Mucosa of gallbladder (tissue), 1 donor: ENCODE measurements at places on chromosomes 5 and 9. TPM values are rescaled to one million over a fixed set of nuclear protein-coding genes. Genes with fewer than 3 reads are reported as not detected.

GRCh38 chr5:122844136-122844909 lies 1.1 kb upstream of the SNX24 start:
- DNase-seq = peak; percentile 16

DNA sequence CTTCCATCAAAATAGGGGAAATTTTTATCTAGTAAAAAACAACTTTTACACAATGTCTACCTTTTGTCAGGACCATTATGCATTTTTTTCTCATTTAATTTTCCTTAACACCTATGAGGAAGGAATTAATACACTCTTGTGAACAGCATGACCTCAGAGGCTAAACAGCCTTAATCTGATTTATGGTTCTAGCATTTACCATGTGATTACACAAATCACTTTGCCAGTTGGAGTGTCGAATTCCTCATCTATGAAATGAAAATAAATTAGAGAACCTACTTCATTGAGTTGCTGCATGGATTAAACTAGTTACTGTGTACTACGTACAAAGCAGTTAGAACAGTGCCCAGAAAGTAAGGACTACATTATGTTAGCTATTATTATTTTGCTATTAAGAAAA lies 187.7 kb upstream of the MPDZ start:
- DNase-seq = no peak

- DNase-seq = no peak
Observed at GRCh38 chr5:8993031-8993430, 552.8 kb downstream of the SEMA5A start.

The ANKRD18A gene
- total RNA-seq = 11.8 TPM

- DNase-seq = no peak
Observed at GRCh38 chr5:135739383-135739981, 95.0 kb upstream of the SLC25A48 start.

The PCDHB11 gene
- total RNA-seq = 8.5 TPM

The RRAGA gene
- total RNA-seq = 75.8 TPM

The NR2F1-AS1 gene
- 29.5 TPM for total RNA-seq

DNA sequence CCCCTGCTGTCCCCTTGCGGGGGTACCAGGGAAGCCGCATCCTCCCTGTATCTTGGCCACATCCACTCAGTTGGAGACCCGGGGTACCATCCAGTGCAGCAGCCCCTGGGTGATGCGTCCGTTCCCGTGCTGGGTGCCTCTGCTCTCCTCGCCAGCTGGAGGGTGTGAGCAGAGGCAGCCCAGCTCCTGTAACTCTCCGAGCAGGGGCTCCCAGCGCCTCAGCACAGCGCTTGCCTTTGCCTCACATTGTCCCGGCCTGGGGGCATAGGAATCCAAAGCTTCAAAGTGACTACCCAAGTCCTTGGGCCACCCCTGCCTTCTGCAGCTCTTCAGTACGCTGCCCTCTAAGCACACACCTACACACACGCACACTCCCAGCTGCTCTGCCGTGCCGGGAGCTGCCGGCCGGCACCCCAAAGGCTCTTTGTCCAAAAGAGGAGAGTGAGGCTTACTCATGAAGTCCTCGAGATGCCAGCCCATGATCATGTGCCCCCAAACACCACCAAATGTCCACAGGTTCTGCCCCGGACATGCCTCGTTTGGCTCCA lies 733 bp downstream of the ANGPTL2 start:
- DNase-seq = no peak

- no peak for DNase-seq
Observed at GRCh38 chr5:181236471-181236870, 7.2 kb downstream of the RACK1 start.

GRCh38 chr9:127498298-127498697 lies 47.0 kb downstream of the LRSAM1 start:
- DNase-seq = no peak

DNA sequence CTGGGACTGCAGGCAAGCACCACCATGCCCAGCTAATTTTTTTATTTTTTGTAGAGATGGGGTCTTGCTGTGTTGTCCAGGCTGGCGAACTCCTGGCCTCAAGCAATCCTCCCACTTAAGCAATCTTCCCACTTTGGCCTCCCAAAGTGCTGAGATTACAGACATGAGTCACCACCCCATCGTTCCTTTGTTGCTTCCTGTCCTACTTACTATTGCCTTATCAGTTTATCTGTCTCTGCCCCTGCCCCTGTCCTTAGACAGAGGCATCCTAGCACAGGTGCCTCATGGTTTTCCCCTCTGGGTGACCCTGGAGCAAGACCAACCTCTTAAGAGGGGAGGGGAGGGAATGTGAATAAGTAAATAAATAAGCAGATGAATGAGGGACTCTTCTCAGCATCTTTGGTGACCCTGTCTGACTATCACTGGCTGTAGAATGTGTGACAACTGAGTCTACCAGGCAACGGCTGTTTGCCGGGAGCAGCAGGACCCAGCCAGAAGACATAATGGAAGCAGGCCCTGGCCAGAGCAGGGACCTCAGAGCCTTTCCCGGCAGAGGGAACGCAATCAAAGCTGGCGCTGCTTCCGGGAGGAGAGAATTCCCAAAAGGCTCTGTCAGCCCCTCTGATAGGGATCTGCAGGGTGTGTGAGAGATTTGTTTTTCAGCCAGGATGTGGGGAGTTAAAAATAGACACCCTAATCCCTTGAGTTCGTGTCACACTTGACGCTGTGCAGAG lies 43.8 kb upstream of the DAB2IP start:
- DNase-seq = no peak

GRCh38 chr5:123776761-123777160 lies 264.8 kb downstream of the CSNK1G3 start:
- DNase-seq = no peak

GRCh38 chr5:157271740-157272271 lies 5.9 kb downstream of the CYFIP2 start:
- peak; percentile 50 for DNase-seq

The UNC13B gene
- 59.1 TPM for total RNA-seq

The FGF1 gene
- 0.98 TPM for total RNA-seq

- no peak for DNase-seq
Observed at GRCh38 chr5:178328826-178329730, 96.5 kb upstream of the PHYKPL start.

DNA sequence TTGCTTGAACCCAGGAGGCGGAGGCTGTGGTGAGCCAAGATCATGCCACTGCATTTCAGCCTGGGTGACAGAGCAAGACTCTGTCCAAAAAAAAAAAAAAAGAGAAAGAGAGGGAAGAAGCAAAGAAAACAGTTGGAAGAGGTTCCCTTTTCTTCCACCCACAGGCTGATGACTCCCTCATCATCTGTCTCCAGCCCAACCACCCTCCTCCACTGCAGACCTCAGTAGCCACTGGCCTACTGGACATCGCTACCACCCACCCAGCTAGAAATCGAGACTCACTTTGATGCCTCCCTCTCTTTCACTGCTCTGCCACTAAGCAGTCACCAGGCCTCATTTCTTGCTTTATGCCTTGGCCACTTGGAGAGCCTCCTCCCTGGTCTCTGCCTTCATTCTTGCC lies 71.2 kb downstream of the NIPSNAP3B start:
- no peak for DNase-seq

The GDF9 gene
- total RNA-seq = 0.09 TPM

GRCh38 chr5:142769251-142769792 lies 855 bp upstream of the ARHGAP26 start:
- no peak for DNase-seq

DNA sequence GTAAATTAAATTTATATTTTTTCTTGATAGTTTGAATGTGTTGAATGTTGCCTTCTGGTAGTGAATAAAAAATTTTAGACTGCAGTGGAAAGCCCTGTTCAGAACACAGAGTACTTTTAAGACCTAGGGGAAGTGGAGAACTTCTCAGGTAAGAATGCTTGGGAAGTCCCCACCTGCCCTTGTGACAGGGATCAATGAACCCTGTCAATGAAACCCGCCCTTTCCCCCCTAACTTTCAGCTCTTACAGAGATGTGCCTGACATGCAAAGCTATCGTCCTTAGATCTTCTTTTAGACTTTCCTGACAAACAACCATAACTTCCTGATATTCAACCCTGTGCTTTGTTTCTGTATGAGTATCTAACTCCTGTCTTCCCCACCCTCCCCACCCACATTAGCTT lies 562.7 kb downstream of the TLE4 start:
- DNase-seq = no peak

DNA sequence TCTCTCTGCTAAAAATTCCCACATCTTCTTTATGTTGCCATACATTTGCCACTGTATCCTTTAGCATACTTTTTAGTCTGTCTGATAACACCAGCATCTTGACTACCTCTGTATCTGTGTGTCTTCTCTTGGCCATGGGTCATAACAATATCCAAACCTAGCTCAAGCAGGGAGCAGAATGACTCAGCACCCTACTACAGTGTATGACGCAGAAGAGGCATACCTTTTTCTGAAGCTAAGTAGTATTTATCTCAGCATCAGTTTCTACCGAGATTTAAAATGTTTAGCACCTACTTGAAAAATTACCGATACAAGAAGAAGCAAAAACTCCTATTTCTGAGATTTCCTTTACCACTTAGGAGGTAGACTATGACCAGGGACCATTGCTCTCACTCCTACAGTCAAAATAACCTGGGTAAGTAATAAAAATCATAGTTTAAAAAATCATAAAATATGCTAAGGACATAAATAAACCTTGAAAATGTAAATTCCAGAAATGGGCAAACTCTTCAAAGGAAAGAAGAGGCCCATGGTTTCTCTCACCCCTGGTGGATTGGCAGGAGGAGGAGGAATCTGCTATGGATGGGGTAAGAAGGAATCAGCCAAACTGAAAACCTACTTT lies 286.5 kb downstream of the MAST4 start:
- DNase-seq = no peak

DNA sequence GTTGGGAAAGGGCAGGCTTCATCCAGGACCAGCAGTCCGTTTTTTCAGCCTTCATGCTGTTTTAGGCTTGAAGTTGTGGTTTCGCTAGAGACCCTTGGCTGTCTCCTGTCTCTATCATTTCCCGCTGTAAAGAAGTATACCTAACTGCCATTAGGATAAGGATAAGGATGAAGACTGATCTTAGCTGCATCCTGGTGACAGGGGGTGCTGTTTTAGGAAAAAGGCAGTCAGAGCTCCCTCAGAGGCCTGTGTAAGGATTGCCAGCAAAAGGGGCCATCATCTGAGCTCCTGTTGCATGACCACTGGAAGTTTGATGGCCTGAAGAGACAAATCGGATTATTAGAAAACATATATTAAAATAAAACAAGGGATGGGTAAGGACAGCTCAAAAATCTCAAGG lies 64.8 kb upstream of the FGF10 start:
- DNase-seq = no peak

The SLC24A2 gene
- total RNA-seq = 0.06 TPM

The ROR2 gene
- 21.5 TPM for total RNA-seq

DNA sequence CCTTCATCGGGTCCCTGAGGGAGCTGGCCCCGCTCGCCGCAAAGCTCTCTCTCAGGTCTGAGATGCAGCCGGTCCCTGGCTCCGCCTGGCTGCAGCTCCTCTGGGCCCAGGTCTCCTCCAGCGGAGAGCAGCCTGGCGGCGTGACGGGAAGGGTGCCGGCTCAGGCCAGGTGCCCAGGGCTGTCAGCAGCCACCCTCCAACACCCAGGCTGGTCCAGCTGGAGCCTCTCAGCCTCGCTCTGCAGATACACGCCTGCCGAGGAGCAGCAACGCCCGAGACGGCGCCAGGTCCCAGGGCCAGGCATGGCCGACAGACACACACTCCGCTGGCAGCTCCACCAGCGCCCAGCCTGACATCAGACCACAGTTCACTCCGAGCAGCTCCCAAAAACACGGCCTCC lies 25.6 kb downstream of the FAM163B start:
- DNase-seq = peak; percentile 40

- no peak for DNase-seq
Observed at GRCh38 chr5:67020096-67020615, 176.4 kb downstream of the CD180 start.

DNA sequence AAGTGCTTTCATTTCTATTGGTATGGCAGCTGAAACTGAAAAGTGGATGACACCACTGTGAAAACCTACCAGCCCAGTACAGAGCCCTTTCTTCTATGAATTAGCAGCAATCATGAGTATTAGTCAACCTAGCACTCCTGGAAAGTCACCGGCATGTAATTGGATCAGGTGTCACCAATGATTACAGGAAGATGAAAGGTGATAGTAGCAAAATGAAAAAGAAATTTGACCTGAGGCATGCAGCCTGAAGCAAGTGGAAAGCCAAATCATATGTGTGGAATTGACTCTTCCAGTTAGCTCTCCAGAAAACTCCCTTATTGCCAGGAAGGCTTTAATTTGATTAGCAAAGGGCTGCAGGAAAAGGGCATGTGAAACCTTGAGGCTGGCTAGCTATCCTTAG lies 81.2 kb upstream of the NAA35 start:
- no peak for DNase-seq

The PCDHB8 gene
- 1.8 TPM for total RNA-seq

- DNase-seq = no peak
Observed at GRCh38 chr5:68232277-68232676, 16.7 kb downstream of the PIK3R1 start.

GRCh38 chr9:84499969-84500582 lies 159.5 kb upstream of the SLC28A3 start:
- no peak for DNase-seq

DNA sequence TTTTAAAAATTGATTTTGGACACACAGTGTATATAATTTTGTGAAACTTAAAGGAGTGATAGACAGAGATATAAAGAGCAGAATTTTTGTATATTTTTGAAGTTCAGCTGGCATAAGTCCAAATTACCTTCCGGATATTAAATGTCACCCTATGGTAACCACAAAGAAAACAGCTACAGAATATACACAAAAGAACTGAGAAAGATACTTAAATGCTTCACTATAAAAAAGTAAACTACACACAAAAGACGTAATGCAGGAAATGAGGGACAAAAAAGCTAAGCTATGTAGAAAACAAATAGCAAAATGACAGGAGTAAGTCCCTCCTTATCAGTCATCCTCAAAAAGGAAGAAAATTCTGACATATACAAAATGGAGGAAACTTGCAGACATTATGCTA lies 29.4 kb downstream of the HACD4 start:
- DNase-seq = no peak

The PCAT7 gene
- total RNA-seq = 0.17 TPM

DNA sequence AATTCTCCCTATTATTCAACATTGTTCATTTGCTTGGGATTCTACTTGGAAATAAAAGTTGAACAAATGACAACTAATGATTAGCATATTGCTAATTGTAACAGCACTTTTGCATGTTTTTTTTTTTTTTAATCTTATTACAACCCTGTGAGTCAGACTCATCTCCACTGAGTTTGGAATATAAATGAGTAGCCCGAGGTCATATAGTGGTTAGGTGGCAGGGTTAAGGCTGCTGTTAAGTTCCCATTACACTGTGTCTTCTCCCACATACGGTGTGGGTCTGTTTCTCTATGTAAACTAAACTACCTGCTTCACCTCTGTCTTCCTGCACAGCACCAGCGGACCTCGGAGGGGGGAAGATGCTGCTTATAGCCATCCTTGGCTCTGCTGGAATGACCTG lies 92.4 kb downstream of the EQTN start:
- DNase-seq = no peak

The TPPP gene
- 9.9 TPM for total RNA-seq

GRCh38 chr5:165783024-165783423 lies 2277.6 kb downstream of the MAT2B start:
- no peak for DNase-seq

GRCh38 chr9:37424686-37425297 lies 2.3 kb downstream of the GRHPR start:
- DNase-seq = no peak

The NAA35 gene
- total RNA-seq = 19.1 TPM

The PCDHB3 gene
- total RNA-seq = 1.4 TPM

The LECT2 gene
- total RNA-seq = not detected

The GDNF gene
- 1.2 TPM for total RNA-seq

The CDX1 gene
- total RNA-seq = 0.29 TPM

The NEURL1B gene
- total RNA-seq = 27.9 TPM

- no peak for DNase-seq
Observed at GRCh38 chr5:88686726-88687125, 196.3 kb downstream of the MEF2C start.

The LCN15 gene
- total RNA-seq = not detected
